Urinary bladder (tissue), 4 donors: ENCODE measurements at places on chromosomes 11 and 22.

GRCh38 chr11:59053387-59053786 is 32.7 kb upstream of the GLYATL1B start:
- no peak for DNase-seq

DNA sequence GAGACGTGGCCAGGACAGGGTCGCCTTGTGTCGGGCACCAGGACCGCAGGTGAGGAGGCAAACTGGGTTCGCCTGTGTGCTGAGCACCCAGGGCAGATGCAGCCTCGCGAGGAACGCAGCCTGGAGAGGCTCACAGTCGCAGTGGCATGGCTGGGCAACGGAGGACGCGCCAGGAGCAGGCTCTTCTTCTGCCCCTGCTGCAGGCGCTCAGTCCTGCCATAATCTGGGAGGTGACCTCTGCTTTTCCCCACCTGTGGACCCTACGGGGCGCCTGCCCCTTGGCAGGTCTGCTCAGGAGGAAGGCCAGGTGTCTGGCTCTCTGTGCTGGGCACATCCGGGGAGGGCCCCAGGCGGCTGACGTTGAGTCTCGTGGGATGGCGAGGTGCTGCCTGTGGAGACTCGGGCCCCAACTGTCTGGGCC is 1136.2 kb downstream of the BRD1 start:
- DNase-seq: no peak

- no peak for DNase-seq
Observed at GRCh38 chr11:45794169-45794568, 10.8 kb upstream of the SLC35C1 start.

DNA sequence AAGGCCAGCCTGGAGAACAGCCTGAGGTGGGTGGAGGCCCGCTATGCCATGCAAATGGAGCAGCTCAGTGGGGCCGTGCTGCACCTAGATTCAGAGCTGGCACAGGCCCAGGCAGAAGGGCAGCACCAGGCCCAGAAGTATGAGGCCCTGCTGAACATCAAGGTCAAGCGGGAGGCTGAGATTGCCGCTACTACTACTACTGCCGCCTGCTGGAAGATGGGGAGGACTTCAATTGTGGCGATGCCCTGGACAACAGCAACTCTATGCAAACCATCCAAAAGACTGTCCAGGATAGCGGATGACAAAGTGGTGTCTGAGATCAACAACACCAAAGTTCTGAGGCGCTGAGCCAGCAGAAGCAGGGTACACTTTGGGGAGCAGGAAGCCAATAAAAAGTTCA is 3.1 kb upstream of the TMEM218 start:
- no peak for DNase-seq

GRCh38 chr11:2390091-2390724 is 10.3 kb upstream of the TSSC4 start:
- DNase-seq: no peak

- DNase-seq: no peak
Observed at GRCh38 chr11:14892577-14892976, 546 bp upstream of the CYP2R1 start.

- no peak for DNase-seq
Observed at GRCh38 chr22:48305726-48306235, 1521.9 kb downstream of the BRD1 start.
